Left lung (tissue), 14 donors: ENCODE measurements at places on chromosomes 11 and 22. TPM values are rescaled to one million over a fixed set of nuclear protein-coding genes. Genes with fewer than 3 reads are reported as not detected.

Gene SLC17A6
- total RNA-seq, result not detected

GRCh38 chr11:23684701-23685100 lies 812.2 kb upstream of the LUZP2 start:
- no peaks in the 10 kb centered on the region for H3K4me1 ChIP-seq
- DNase-seq, result no peak
- H3K36me3 ChIP-seq, result no peaks in the 10 kb centered on the region
- no peak overlapping the region for H3K4me3 ChIP-seq
- H3K27ac ChIP-seq, result no peak overlapping the region

DNA sequence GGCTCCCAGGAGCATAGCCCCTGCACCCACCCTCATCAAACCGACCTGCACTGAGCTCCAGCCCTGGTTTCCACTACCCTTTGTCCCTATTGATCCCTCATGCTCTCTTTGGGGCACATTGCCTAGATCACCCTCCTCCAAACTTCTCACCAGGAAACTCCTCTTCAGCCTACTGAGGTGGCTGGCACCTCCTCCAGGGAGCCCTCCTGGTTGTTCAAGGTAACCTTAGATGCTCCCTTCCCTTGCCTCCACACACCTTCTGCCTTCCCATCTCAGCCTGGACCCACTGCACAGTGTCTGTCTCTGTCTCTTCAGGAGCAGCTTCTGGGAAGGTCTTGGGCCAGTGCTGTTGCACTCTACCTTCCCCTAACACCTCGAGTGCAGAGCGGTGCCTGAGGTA lies 15.8 kb upstream of the WNT7B start:
- no peaks in the 10 kb centered on the region for H3K36me3 ChIP-seq
- no peak overlapping the region for H3K4me3 ChIP-seq
- no peaks in the 10 kb centered on the region for H3K27me3 ChIP-seq
- H3K27ac ChIP-seq, result no peak overlapping the region

DNA sequence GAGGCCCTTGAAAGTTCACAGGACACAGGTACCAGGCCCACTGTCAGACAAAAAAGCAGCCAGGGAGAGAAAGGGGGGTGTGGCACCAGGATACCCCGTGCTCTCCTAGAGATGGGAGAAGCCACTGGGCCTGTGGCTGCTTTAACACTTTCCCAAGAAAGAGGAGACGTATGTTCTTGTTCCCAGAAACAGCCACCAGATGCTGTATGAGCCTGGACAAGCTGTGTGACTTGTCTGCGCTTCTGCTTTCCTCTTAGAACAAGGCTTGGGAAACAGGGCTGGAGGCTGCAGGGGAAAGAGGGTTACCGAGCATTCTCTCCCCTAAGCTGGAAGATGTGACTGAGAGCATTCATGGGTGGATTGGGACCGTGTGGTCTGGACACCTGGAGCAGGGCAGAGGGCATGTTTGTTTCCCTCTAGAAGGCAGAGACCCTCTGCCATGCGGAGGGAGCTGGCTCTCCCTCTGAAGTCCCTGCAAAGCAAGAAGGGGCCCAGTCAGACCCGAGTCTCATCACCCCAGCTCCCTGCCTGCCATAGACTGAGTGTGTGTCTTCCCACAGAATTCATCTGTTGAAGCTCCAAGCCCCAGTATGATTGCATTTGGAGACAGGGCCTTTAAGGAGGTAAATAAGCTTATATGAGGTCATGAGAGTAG lies 74.1 kb downstream of the TRIM29 start:
- H3K4me1 ChIP-seq, result no peaks in the 10 kb centered on the region
- DNase-seq, result no peak
- H3K4me3 ChIP-seq, result no peak overlapping the region
- H3K27ac ChIP-seq, result no peak overlapping the region

GRCh38 chr11:65219930-65220213 lies 38.1 kb downstream of the CAPN1 start:
- no peaks in the 10 kb centered on the region for H3K27me3 ChIP-seq
- no peak overlapping the region for H3K27ac ChIP-seq
- peaks cover 26% of the 10 kb centered on the region for H3K4me1 ChIP-seq
- no peak overlapping the region for H3K4me3 ChIP-seq
- DNase-seq, result no peak
- H3K36me3 ChIP-seq, result no peaks in the 10 kb centered on the region

GRCh38 chr22:43633631-43634285 lies 178.3 kb downstream of the EFCAB6 start:
- DNase-seq, result no peak
- H3K4me3 ChIP-seq, result no peak overlapping the region
- no peaks in the 10 kb centered on the region for H3K27me3 ChIP-seq
- no peak overlapping the region for H3K27ac ChIP-seq

DNA sequence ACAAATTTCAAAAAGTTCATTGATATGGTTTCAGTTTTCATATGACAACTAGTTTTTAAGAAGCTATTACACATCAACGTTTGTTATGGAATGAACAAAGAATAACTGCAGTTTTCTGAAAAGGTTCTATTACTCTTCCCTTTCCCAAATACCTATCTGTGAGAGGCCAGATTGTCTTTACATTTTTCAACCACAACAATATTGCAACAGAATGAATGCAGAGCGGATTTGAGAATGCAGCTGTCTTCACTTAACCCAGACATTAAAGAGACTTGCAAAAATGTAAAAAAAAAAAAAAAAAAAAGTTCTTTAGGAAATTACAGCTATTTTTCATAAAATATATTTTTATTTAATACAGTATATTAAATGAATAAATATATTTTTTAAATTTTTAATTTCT lies 250.8 kb downstream of the DDX10 start:
- H3K4me3 ChIP-seq, result no peak overlapping the region
- no peak overlapping the region for H3K27ac ChIP-seq
- no peaks in the 10 kb centered on the region for H3K27me3 ChIP-seq
- H3K36me3 ChIP-seq, result no peaks in the 10 kb centered on the region
- H3K4me1 ChIP-seq, result no peaks in the 10 kb centered on the region
- no peak for DNase-seq

GRCh38 chr22:41094041-41094593 lies 1.7 kb downstream of the EP300 start:
- no peaks in the 10 kb centered on the region for H3K36me3 ChIP-seq
- H3K4me1 ChIP-seq, result peaks cover 58% of the 10 kb centered on the region
- peak overlapping the region; percentile 28 for H3K27ac ChIP-seq
- H3K4me3 ChIP-seq, result peak overlapping the region; percentile 82
- H3K27me3 ChIP-seq, result no peaks in the 10 kb centered on the region

GRCh38 chr11:17921659-17922415 lies 91.0 kb downstream of the SERGEF start:
- DNase-seq, result no peak
- H3K27me3 ChIP-seq, result no peaks in the 10 kb centered on the region
- peaks cover 11% of the 10 kb centered on the region for H3K36me3 ChIP-seq
- peak overlapping the region; percentile 45 for H3K27ac ChIP-seq

- H3K27ac ChIP-seq, result no peak overlapping the region
- no peaks in the 10 kb centered on the region for H3K36me3 ChIP-seq
- H3K4me1 ChIP-seq, result no peaks in the 10 kb centered on the region
These were observed 358.3 kb downstream of the NXPE2 start for GRCh38 chr11:115036406-115037180.

Gene SCGB1D2
- total RNA-seq, result not detected

Gene SLC37A2
- total RNA-seq, result 19.3 TPM

DNA sequence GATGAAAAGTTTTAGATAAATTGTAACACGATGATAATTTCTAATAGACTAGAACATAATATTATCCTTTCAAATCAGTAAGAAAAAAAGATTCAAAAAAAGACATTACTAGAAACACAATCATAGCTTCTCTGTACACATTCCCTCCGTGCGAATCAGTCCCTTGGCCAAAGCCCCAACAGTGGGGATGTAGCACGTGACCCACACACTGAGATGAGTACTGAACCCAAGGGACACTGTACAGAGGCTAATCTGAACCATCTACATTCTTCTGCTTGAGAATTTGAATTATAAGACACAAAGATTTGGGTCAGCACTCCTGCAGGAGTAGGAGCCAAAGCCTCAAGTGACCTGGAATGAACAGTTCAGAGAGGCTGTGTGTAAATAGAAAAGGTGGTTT lies 353.7 kb downstream of the INSC start:
- DNase-seq, result no peak
- H3K27me3 ChIP-seq, result no peaks in the 10 kb centered on the region
- H3K27ac ChIP-seq, result no peak overlapping the region
- H3K36me3 ChIP-seq, result no peaks in the 10 kb centered on the region
- no peaks in the 10 kb centered on the region for H3K4me1 ChIP-seq

DNA sequence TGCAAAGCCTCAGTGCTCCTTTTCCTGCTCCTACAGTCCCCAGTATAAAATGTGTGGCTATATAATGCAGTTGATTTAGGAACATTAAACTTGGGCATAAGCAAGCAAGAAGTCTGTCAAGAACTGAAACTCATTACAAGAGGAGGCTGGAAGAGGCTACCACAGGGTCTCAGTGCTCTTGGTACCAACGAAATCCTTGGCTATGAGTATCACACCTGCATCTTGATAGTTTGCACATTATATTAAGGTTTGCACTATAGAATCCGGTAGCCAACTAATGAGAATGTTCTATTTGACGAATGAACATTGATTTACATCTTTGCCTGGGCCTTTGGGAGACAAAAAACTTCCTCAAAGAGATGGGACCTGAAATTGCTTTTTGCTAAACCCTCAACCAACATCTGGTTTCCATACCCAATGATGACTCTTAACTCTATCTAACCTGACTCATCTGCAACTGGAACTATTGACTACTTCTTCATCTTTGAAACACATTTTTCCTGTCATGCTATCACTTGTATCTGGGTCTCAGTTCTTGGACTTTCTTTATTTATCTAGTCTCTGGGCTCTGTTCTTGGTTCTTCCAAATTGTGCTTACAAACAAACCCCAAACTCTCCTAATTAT lies 207.2 kb upstream of the CTSC start:
- H3K27ac ChIP-seq, result no peak overlapping the region
- H3K4me3 ChIP-seq, result no peak overlapping the region
- no peak for DNase-seq

Gene GSTT2
- 0.55 TPM for total RNA-seq

- peaks cover 3% of the 10 kb centered on the region for H3K36me3 ChIP-seq
- H3K27me3 ChIP-seq, result no peaks in the 10 kb centered on the region
- H3K4me3 ChIP-seq, result no peak overlapping the region
- DNase-seq, result no peak
These were observed 155.1 kb downstream of the LDLRAD3 start for GRCh38 chr11:36098853-36099375.

DNA sequence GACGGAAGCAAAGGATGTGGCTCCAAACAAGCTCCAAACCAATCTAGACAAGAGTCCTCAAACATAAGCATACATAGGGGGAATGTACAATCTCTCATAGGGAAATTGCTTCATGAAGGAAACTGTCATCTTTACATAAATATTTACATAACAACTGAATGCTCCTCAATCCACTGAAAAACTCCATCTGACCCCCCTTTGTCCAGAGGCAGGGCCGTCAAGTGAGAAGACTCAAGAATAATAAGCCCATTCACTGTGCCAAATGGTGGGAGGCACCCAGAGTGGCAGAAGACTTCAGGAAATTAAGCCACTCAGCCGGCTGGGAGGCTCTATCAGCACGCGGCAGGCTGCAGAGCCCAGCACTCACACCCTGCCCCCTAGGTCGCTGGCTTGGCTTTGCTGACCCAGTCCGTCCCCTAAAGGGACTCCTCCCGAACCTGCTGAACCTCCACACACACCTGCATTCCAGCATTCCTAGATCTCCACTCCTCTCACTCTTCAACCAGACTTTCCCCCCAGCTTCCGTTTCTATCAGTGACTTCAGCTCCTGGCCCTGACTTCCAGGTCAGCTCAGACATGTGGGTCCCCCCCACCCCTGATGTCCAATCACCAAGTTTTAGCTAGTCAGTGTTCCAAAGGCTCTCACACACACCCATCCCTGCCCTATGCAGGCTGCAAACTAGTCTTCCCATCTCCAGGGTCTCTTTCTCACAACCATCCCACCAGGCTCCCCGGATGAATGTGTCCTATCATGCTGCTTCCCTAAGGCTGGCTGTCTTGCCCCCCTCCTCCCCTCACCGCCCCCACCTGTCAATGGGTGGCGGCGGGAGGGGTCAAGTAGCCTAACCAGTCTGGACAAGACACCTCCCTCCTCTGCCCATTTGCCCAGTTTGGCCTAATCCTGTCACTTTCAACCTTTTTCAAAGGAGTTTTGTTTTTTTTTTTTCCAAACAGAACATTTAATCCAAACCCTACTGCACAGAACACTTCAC lies 11.3 kb downstream of the VPS37C start:
- no peaks in the 10 kb centered on the region for H3K27me3 ChIP-seq
- no peak for DNase-seq
- H3K4me3 ChIP-seq, result no peak overlapping the region
- H3K27ac ChIP-seq, result peak overlapping the region; percentile 63
- H3K36me3 ChIP-seq, result no peaks in the 10 kb centered on the region

DNA sequence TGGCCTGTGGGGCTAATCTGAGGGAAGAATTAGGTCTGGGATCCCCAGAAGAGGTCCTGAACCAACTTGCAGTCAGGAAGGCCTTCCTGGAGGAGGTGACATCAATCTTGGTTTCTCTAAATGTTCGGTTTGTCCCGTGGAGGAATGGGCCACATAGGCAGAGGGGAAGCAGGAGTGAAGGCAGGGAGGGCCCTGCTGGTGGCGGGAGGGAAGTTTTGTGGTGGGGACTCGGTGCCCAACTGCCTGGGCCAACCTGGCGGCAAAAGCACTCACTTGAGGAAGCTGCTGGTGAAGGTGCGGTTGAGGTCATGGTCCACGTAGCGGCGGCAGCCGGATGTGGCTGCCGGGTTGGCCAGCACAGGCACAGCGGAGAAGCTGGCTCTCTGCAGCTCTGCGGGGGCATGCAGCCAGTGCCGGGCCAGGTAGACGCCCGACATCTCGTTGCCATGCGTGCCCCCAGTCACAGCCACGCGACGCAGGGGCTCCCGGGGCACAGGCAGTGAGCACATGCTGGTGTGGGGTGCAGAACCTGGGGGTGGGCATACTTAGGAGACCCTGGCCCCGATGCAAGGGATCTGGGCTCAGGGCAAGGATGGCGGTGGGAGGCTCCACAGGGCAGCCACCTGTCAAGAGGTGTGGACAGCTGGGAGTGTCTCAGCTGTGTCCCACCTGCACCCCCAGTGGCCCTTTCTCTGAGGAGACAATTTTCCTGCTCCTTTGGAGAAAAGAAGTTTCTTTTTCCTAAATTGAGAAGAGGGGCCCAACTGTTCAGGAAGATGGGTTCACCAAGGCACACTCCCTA lies 3.8 kb downstream of the ACY3 start:
- peaks cover 43% of the 10 kb centered on the region for H3K27me3 ChIP-seq
- no peak overlapping the region for H3K27ac ChIP-seq
- no peak overlapping the region for H3K4me3 ChIP-seq
- peak; percentile 31 for DNase-seq
- no peaks in the 10 kb centered on the region for H3K4me1 ChIP-seq
- no peaks in the 10 kb centered on the region for H3K36me3 ChIP-seq

GRCh38 chr11:99634581-99634980 lies 613.8 kb downstream of the CNTN5 start:
- no peaks in the 10 kb centered on the region for H3K27me3 ChIP-seq
- no peak for DNase-seq
- no peaks in the 10 kb centered on the region for H3K36me3 ChIP-seq
- no peak overlapping the region for H3K27ac ChIP-seq
- H3K4me3 ChIP-seq, result no peak overlapping the region

Gene FAM180B
- not detected for total RNA-seq

Gene PLAAT4
- total RNA-seq, result 105 TPM

DNA sequence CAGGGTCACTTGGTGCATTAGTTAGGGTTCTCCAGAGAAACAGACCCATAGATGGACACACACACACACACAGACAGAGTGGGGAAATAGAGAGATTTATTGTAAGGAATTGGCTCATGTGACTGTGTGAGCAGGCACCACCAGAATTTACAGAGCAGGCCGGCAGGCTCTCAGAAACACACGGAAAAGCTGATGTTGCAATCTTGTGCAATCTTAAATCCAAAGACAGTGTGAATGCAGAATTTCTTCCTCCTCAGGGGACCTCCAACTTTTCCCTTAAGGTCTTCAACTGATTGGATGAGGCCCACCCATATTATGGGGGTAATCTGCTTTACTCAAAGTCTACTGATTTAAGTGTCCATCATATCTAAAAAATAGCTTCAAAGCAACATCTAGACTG lies 49.8 kb downstream of the APIP start:
- no peaks in the 10 kb centered on the region for H3K27me3 ChIP-seq
- peak; percentile 21 for DNase-seq
- H3K4me3 ChIP-seq, result no peak overlapping the region
